ENCODE measurements at places on chromosomes 2 and 18. TPM values are rescaled to one million over a fixed set of nuclear protein-coding genes. Genes with fewer than 3 reads are reported as not detected.
A peak's percentile ranks its signal among the peaks of the same experiment; 100 is the strongest.

Gene NFATC1
- total RNA-seq, result 37.2 TPM

Gene BARD1
- total RNA-seq, result 19.0 TPM

Gene LYPD6B
- total RNA-seq, result not detected

- H3K27ac ChIP-seq, result no peak overlapping the region
- DNase-seq, result peak; percentile 82
- H3K4me3 ChIP-seq, result no peak overlapping the region
- H3K27me3 ChIP-seq, result no peaks in the 10 kb centered on the region
- H3K4me1 ChIP-seq, result no peaks in the 10 kb centered on the region
Observed at GRCh38 chr2:42105330-42106256, 57.8 kb downstream of the PKDCC start.

- no peaks in the 10 kb centered on the region for H3K4me1 ChIP-seq
- no peak overlapping the region for H3K27ac ChIP-seq
- no peak for DNase-seq
- no peaks in the 10 kb centered on the region for H3K27me3 ChIP-seq
- H3K36me3 ChIP-seq, result no peaks in the 10 kb centered on the region
Observed at GRCh38 chr2:238239543-238239862, 335 bp downstream of the HES6 start.

DNA sequence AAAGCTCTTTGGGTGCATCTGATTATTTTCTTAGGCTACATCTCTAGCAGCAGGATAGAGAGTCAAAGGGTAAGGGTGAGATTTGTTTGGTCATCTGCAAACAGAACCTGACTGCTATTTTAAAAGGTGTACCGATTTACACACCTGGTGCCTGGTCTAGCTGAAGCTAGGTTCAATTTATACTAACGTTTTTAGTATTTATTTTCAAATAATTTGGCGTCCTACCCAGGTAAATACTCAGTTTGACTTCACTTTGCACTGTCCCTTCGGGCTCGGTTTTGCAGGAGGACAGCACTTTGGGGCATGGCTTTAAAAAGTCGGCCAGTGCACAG, 683 bp downstream of the PTRHD1 start:
- no peak overlapping the region for H3K27ac ChIP-seq
- H3K27me3 ChIP-seq, result no peaks in the 10 kb centered on the region
- peak overlapping the region; percentile 23 for H3K4me3 ChIP-seq
- H3K36me3 ChIP-seq, result no peaks in the 10 kb centered on the region
- no peak for DNase-seq
- H3K4me1 ChIP-seq, result no peaks in the 10 kb centered on the region

DNA sequence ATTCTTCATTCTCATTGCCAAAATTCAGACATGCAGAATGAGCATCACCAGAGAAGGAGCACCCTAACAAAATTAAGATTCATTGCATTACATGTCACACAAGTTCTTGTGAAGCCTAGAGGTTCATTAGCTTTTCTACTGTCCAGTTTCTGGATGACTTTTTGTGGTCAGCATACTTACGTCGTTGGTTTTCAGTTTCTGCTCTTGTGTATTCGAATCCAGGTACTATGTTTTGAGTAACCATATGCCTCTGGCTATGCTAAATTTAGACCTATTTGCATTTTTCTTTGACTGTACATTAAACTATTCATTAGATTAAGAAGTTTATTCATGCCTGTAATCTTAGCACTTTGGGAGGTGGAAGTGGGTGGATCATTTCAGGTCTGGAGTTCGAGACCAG, 251.3 kb downstream of the PARD3B start:
- no peak overlapping the region for H3K27ac ChIP-seq
- no peak overlapping the region for H3K4me3 ChIP-seq
- peaks cover 1% of the 10 kb centered on the region for H3K4me1 ChIP-seq
- H3K36me3 ChIP-seq, result no peaks in the 10 kb centered on the region
- DNase-seq, result no peak

DNA sequence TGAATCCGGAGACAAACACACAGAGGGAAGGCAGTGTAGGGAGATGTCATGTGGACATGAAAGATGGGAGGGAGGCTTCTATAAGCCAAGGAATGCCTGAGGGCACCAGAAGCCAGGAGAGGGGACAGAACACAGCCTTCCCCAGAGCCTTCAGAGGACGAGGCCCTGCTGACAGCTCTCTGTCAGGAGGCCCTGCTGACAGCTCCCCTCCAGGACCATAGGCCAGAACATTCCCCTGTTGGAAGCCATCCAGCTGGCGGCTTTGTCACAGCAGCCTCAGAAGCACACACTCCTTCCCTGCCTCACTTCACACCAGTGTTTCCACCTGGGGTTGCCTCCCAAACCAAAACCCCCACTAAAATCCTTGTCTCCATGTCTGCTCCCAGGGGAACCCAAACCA, 171.3 kb upstream of the ID2 start:
- H3K36me3 ChIP-seq, result no peaks in the 10 kb centered on the region
- no peaks in the 10 kb centered on the region for H3K27me3 ChIP-seq
- no peak overlapping the region for H3K27ac ChIP-seq
- DNase-seq, result peak; percentile 32
- no peaks in the 10 kb centered on the region for H3K4me1 ChIP-seq
- no peak overlapping the region for H3K4me3 ChIP-seq
